HepG2 (cell line): ENCODE measurements at places on chromosomes 2 and 18. TPM values are rescaled to one million over a fixed set of nuclear protein-coding genes. Genes with fewer than 3 reads are reported as not detected.

DNA sequence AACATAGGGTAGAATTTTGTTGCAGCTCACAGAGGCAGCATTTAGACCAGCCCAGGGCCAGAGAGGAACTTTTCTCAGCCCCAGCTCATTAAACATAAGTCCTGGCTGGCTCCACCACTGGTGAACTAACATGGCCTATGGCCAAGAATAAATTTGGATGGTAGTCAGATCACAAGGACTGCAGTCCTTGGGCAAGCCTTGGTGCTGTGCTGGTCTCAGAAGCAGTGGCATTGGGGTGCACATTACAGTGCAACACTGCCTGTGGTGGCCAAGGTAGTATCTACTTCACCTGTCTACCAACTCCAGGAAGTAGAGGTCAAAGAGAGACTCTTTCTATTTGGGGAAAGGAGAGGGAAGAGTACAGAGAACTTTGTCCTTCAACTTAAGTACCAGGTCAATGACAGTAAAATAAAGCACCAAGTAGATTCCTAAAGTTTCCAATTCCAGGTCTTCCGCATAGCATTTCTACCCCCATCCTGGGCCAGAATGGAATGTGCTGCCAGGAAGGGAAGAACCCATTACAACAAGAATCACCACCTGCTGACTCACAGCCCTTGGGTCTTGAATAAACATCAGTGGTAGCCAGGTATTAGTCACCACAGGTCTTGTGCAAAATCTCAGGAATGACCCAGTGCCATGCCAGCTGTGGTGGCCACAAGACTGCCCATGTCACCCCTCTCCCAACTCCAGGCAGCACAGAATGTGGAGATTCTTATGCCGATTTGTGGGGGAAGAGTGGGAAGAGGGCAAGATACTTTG lies 155.4 kb upstream of the FSIP2 start:
- peak; percentile 34 for DNase-seq

DNA sequence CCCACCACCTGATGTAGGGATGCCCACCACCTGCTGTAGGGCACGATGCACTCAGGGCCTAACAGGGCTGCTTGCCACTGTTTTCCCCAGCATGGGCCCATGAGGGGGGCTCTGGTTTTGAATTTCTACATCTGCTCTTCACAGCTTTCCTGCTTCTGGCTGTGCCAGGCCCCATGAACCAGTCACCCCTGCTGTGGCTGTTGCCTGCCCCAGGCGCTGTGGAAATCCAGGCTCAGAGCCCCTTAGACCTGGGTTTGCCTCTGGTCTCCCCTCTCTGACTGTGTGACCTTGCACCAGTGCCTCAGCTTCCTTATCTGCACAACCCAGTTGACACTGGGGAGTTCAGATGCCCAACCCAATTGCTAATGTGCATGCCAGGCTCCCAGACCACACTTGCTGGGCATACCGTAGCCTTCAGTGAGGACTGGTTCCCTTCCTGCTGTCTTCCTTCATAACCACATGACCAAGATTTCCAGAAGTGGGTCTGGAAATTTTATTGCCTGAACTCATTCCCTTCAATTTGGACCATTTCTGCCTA lies 6.0 kb upstream of the MLPH start:
- no peak for DNase-seq

GRCh38 chr2:17043173-17043572 lies 377.5 kb upstream of the CYRIA start:
- no peak for DNase-seq

- no peak for DNase-seq
Measured at GRCh38 chr2:37738266-37738885, 66.9 kb upstream of the CDC42EP3 start.

DNA sequence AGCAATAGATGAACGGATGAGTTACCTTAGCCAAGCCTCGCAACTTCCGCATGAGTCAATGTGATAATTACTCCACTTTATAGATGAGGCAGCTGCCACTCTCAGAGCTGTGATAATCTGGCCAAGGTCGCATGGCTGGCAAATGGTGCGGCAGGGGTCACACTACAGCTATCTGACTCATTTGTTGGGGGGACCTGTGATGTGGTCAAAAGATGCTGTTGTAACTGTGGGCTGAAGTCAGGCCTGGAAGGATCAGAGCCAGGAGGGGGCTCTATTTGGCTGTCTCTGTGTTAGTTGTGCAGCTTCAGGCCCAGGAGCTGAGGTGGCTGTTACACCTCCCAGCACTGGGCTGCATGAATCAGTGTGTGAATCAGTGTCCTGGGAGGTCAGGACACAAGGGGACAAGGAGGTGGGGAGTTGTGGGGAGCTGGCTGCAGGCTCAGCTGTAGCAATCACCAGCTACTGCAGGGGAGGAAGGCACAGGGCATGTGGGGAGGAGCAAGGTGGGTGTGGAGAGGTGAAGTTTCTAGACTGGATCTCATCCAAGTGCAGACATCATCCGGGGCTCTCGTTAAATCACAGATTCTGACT lies 33.1 kb downstream of the NGEF start:
- DNase-seq = peak; percentile 27

GRCh38 chr18:10036479-10036878 lies 122.7 kb downstream of the VAPA start:
- no peak for DNase-seq

GRCh38 chr2:165706960-165707487 lies 87.0 kb downstream of the GALNT3 start:
- no peak for DNase-seq

DNA sequence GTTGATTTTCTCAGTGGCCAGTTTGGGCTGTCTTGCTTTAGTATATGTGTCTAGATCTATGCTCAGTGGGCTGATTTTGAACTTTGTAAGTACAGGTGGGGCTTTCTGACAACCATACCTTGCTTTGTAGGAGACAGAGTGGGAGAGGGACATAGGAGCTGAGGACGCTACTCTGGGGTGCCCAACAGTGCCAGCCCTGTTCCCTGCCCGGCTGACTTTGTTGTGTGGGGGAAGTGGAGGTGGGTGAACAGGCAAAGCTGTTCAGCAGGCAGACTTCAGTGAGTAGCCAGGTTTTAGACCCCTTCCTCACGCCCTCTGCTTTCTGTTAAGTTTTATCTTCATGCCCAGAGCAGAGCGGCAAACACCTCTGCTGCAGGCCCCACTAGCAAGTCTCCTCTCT lies 44.2 kb upstream of the DOCK10 start:
- DNase-seq = no peak

GRCh38 chr2:145753966-145754365 lies 1234.0 kb upstream of the ZEB2 start:
- DNase-seq = peak; percentile 78

DNA sequence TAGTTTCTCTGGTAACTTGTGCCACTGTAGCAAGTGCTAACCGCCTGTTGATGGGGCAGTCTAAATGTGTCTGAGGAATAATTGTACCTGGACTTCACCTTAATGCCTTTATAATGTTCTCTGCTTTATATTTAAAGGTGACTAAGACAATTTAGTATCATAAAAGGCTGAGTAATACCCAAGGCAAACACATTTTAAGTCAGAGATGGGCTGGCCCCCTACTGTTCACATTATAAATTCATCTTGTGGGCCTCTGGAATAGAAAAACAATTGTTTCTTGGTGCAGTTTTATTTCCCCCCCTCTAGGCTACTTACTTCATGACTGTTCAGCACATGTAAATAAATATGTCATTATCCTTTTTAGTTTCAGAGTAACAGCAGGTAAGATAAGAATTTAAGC lies 559.3 kb upstream of the PIK3C3 start:
- DNase-seq = no peak

Gene C1QL2
- total RNA-seq = not detected in 2 replicates

Gene SULT1C2
- total RNA-seq = 6.2 and 10.1 TPM in 2 replicates

Gene ACOXL
- total RNA-seq = not detected in 2 replicates
